ENCODE measurements at places on chromosomes 1 and 21. TPM values are rescaled to one million over a fixed set of nuclear protein-coding genes. Genes with fewer than 3 reads are reported as not detected.

LCA5L gene
- 0.17 TPM for polyA plus RNA-seq

OR2T29 gene
- polyA plus RNA-seq, result not detected

SPRR2G gene
- polyA plus RNA-seq, result not detected

ZNF697 gene
- polyA plus RNA-seq, result 2.4 TPM

OR14K1 gene
- polyA plus RNA-seq, result not detected

GBP3 gene
- polyA plus RNA-seq, result 0.51 TPM

HES2 gene
- not detected for polyA plus RNA-seq

DNA sequence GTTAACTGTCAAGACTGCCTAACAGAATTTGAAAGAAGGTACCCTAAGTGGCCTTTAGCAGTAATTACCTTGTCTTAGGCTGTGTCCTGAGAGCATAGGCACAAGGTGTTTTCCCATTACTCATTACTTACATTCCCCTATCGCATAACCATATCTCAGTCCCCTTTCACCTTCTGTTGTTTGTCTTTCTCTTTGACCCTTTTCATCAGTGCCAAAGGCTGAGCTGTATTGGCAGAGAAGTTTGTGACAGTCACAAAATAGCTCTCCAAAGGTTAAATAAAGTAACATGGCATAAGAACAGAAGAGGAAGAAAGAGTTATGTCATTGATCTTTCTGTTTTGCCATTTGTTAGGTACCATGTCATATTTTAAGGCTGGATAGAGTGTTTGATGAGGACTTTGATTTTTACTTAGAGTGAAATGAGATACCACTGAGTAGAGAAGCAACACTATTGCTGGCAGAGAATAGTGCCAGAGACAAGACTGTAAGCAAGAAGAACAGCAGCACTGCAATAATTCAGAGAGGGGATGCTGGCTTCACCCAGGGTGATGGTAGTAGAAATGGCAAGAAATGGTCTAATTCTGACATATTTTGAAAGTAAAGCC lies 497.8 kb downstream of the TTLL7 start:
- DNase-seq, result no peak

GRCh38 chr1:197302775-197303174 lies 34.7 kb downstream of the CRB1 start:
- no peak for DNase-seq

GRCh38 chr1:7732331-7732730 lies 38.8 kb upstream of the VAMP3 start:
- no peak for DNase-seq

GRCh38 chr1:26750428-26750827 lies 37.3 kb upstream of the PIGV start:
- no peak for DNase-seq

- no peak for DNase-seq
These were observed 73.0 kb upstream of the LAPTM5 start for GRCh38 chr1:30830537-30830936.

GRCh38 chr1:6972399-6972798 lies 187.1 kb downstream of the CAMTA1 start:
- DNase-seq, result no peak

GRCh38 chr1:55252942-55253589 lies 37.9 kb upstream of the USP24 start:
- no peak for DNase-seq

DNA sequence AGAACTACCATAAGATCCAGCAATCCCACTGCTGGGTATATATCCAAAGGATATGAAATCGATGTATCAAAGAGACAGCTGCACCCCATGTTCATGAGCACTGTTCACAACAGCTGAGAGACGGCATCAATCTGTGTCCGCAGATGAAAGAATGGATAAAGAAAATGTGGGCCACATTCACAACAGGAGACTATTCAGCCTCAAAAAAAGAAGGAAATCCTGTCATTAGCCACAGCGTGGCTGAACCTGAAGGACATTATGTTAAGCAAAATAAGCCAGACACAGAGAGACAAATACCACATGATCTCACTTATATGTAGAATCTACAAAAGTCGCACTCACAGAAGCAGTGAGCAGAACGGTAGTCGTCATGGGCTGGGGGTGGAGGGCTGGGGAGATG lies 99.2 kb upstream of the IFFO2 start:
- no peak for DNase-seq

GRCh38 chr1:248810727-248811513 lies 14.8 kb downstream of the SH3BP5L start:
- DNase-seq, result no peak

DNA sequence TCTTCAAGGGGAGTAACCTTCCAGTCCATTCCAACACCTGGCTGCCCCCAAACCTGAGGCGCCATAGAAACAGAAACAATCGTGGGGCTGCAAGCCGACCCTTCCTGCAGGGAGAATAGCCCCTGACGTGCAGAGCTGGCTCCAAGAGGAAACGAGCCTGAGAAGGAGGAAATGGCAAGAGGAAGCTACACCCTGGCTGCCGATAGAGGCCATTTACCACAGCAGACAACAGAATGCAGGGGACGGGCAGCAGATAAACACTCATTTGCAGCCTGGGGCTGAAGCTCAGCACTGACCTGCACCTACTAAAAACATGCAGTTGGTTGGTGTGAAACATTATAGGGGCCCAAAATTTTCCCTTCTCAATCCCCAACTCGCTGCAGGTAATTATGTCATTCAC lies 8.7 kb upstream of the TDRD10 start:
- DNase-seq, result no peak

GRCh38 chr1:190320952-190321351 lies 156.7 kb downstream of the BRINP3 start:
- peak; percentile 28 for DNase-seq

GRCh38 chr1:182303778-182304177 lies 87.8 kb downstream of the GLUL start:
- no peak for DNase-seq

Measured in brain (organoid and tissue), 16 donors.